ENCODE measurements at places on chromosomes 7 and 10.

- no peak for DNase-seq
These were observed 64.3 kb downstream of the HOXA1 start for GRCh38 chr7:27031289-27032172.

GRCh38 chr10:77926566-77927401 lies at the start of gene DLG5:
Gene DLG5 (minus strand): TSS chr10:77926755. CDS start chr10:77926520, 235 bp downstream.
- no peak for DNase-seq

DNA sequence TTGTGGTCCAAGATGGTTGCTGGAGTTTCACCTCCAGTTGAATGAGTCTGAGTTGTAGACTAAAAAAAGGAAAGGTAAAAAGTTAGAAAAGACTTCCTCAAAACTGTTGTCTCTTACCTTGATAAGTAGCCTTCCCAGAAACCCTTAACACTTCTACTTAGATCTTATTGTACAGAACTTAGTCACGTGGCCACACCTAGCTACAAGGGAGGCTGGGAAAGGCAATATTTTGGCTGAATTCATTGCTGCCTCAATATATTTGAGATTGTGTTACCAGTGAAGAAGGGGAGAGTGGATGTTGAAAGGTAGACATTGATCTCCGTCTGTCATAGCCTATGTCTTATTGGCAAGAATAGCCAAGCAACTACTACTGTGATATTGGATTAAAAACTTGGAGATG lies 35.5 kb upstream of the VDAC2 start:
- DNase-seq, result no peak

DNA sequence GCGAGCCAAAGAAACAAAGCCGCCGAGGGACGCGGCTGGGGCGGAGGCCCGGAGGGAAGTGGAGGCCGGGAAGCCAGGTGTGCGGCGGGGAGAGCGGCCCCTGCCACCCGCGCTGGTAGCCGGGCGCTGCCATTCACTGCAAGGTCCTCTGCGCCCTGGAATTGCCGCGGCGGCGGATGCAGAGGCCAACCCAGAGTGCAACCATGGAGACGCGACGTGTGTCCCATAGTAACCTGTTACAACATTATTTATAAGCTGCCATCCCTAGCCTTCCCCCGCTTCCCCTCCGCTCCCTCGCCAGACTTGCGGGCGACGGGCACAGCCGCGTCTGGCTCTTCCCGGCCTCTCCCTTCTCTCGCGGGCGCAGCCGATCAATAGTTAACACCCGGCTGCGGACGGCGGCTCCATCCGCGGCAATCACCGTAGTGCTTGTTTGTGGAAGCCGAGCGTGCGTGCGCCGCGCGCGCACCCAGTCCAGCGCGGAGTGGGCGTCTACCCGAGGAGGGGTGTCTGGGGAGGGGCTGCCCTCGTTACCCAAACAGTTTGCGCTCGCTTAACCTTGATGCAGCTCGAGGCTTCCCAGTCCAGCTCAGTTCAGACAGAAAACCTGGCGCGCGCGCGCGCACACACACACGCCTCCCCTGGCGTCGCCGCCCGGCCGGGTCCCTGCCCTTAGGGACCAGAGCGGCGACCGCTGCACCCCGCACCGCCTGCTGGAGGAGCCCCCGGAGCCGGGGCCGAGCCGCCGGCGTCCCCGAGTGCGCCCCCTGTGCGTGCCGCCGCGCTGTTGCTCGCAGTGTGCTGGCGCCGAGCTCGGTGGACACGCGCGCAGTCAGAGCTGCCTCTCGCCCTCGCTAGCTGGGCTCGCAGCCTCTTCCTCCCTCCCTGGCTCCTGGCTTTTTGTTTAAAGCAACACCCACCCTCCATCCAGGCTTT lies 165.4 kb upstream of the DPP6 start:
- DNase-seq, result no peak

DNA sequence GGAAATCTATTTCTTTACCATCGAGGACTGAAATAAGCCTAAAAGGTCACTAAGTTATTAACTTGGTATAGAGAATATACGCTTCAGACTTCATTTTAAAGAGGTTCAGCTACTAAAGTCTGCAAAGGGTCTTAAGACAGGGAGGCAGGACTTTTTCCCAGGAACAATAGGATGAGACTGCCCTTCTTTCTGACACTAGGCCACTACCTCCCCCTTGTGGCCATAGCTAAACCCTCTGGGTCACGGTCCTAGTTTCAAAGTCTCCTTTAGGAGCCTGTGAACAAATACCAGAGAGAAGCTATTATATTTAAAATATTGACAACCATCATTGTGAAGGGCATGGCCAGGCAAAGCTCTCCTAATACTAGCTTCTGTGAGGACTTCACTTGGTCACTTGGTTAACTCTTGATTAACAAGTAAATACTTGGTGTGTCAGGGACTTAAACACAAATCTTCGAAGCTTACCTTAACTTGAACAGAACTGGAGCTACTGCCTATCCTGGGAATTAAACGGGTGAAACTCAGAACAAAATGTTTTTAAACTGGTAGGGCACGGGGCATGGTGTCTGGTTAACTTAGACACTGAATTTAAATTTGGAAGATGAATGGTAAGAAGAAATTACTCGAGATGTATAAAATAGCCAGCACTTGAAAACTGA lies 75.6 kb downstream of the CCDC6 start:
- DNase-seq, result peak; percentile 48

DNA sequence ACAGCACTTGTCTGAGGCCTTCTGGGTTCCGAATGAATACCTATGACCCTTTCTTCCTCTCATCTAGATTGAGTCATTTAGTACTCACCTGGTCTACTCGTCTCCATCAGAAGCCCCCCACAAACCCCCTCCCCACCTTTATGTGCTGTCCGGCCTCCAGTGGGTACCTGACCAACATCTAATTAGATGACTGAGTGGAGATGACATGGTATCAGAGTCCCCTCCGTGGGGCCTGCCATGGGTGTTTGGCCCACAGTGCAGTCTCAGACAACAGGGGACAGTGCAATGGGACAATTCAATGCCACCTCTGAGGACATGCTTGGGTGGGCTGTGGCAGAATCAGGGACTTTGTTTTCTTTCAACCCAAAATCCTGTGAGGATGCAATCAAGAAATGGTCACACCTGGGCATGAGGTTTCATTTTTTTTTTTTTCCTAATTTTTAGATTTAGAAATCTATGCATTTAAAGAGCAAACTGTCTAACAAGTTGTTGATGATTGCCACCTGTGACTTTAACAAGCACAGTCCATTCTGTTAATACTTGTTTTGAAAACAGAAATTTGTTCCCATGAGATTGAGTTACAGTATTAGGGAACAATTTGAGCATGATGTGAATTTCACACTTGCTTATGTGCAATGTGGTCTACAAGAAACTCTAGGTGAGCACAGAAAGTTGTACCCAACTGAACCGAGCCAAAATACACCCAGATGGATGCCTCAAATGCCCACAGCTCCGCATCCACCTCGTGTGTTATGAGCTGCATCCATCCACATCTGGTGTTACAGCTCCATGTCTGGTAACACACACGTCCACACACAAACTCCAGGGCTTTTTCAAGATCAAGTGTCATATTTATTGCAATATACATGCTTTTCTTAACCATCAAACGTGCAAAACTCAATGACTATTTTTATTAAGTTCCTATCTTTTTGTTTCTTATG lies 27.5 kb downstream of the GPRIN2 start:
- no peak for DNase-seq

- DNase-seq, result no peak
These were observed 98.8 kb downstream of the OAT start for GRCh38 chr10:124319926-124320391.

- no peak for DNase-seq
These were observed 12.8 kb downstream of the FLNC start for GRCh38 chr7:128842674-128843641.

GRCh38 chr10:33211106-33211878 lies 123.2 kb downstream of the NRP1 start:
- DNase-seq, result peak; percentile 45

DNA sequence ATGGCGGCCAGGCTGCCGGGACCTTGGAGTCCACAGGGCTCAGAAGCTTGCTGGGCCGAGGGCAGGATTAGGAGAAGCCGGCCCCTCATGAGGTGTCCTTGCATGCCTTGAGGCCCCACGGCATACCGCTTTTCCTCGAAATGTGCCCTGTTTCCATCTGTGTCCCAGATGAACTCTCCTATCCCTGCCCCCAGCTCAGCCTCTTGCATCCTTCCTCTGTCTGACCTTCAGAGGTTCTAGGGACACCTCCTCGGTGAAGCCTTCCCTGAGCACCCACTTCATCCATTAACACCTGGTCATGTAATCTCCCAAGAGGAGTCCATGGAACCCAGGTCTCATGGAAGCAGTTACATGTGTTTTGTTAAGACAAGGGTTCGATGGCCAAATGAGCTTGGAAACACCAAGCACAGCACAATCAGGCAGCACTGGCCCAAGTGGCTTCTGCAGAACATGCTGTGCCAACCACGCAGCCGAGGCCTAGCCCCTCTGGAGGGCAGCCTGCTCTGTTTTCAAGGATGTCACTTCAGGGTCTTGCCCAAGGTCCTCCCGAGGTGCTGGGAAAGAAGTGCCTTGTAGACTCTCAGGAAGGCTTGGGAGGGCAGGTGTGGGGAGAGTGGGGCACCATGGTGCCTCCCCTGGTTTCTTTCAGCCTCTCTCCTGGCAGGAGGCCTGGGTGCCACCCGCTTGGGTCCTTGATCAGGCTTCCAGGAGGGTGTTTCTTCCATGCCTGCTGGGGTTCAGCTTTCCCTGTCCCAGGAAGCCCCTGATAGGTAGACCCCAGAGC lies 124.3 kb downstream of the NEURL1 start:
- DNase-seq, result no peak

- DNase-seq, result no peak
These were observed 26.3 kb upstream of the WDR11 start for GRCh38 chr10:120824881-120825309.

DNA sequence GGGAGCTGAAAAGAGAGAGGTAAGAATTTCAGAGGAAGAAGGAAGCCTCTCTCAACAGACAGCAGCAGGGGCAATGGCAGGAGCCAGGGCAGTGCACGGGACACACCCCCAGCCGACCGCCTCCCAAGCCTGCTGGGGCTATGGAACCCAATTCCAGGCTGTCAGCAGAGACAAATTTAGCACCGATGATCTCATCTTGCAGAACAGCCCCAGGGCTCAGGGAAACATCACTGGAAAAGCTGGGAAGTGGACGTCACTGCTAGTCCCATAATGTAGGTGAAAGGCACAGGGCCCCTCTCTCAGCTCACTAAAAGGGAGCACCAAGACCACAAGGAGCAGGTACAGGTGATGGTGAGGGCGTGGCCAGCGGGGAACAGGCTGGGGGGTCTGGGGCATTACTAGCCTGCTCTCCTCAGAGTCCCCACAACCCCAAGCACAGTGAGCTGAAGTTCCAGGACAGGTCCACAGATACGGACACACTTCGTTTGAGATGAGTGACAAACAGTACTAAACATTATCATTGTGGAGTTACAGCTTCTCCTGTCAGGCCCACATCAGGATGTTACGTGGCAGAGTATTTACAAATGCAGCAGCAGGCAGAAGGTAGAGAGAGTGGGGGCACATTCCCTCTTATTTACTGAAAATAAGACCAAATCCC lies 103.7 kb downstream of the PLXNA4 start:
- no peak for DNase-seq

DNA sequence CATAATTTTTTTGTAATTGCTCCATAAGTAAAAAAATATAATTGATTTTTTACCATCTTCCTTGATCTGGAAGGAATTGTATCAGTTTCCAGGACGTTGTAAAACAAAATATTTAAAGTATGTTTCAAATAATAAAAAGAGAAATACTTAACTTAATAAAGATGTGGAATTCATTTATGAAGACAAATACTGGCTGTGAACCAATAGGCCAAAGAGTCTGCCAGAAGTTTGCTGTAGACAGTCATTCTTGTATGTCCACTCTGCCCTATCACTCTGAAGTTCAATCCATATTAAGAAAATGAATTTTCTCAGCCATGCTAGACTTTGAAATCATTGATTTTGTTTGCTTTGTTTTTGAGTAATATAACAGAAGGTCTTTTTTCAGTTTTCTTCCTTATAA lies 256.4 kb downstream of the TRIL start:
- no peak for DNase-seq

Data from HTR-8/SVneo (cell line).